MG63 (cell line): ENCODE measurements at places on chromosomes 6 and 20.

GRCh38 chr6:167112421-167112820 lies 10.5 kb upstream of the CCR6 start:
- DNase-seq, result no peak

DNA sequence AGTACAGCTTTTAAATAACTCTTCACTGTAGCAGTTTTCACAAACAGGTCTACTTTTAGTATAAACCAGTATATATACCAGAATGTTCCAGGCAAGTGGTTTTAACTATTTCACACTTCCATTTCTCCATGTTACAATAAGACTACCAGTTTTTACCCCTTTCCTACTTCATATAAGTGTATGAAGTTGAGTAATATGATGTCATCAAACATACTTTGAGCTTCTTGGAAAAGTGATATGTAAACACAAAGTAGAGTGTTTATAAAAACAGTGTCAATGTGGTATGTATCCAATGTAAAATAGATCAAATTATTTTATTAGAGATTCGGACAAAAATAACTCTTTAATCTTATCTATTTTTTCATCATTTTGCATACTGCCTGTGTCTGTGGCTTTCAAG lies 2.5 kb upstream of the PAQR8 start:
- no peak for DNase-seq

- DNase-seq, result no peak
Measured at GRCh38 chr20:3577366-3577765, 85.8 kb downstream of the GFRA4 start.

DNA sequence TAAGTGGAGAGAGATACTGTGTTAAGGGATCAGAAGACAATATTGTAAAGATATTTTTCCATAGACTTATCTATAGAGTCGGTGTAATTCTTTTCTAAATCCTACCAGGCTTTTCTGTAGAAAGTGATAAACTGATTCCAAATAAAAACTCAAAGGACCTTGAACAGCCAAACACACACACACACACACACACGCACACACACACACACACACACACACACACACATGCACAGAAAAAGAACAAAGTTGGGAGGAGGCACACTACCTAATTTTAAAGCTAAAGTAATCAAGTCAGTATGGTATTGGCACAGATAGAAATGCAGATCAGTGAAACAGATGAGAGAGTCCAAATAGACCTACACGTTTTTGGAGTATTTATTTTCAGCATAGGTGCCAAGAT lies 456.2 kb downstream of the CDC5L start:
- DNase-seq, result no peak

- DNase-seq, result no peak
Measured at GRCh38 chr6:132399376-132400074, 1.8 kb downstream of the MOXD1 start.

GRCh38 chr20:48819821-48820648 lies 7.8 kb downstream of the PREX1 start:
- DNase-seq, result no peak

DNA sequence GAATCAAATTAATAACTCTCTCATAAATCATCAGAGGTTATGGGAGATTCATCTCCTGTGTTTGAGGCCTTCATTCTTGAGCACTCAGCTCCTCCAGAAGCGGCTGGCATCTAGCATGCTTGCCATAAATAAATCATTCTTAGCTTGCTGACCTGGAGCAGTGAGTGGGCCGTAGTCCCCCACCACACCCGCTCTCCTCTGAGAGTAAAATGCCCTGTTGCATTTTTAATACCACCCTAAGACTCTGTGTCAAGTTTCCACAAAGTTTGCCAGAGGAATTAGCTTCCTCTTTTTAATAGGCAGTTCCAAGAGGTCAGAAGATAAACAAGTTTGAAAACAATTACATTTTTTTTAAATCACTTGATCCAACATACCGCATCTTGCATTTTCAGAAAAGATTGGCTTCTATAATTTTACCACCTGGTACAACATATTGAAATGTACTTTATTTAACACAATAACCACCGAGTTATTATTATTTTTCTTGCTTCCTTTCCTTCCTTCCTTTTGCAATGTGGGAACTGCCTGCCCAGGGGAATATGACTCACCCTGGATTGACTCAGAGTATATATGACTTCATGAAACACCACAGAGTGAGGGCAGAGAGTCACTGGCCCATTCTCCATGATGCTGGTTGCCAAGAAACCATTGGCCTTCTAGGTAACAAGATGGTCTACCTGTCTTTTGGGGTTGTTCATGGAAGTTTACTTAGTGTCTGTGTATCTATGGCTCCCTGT lies 29.4 kb upstream of the CLIC5 start:
- peak; percentile 72 for DNase-seq

DNA sequence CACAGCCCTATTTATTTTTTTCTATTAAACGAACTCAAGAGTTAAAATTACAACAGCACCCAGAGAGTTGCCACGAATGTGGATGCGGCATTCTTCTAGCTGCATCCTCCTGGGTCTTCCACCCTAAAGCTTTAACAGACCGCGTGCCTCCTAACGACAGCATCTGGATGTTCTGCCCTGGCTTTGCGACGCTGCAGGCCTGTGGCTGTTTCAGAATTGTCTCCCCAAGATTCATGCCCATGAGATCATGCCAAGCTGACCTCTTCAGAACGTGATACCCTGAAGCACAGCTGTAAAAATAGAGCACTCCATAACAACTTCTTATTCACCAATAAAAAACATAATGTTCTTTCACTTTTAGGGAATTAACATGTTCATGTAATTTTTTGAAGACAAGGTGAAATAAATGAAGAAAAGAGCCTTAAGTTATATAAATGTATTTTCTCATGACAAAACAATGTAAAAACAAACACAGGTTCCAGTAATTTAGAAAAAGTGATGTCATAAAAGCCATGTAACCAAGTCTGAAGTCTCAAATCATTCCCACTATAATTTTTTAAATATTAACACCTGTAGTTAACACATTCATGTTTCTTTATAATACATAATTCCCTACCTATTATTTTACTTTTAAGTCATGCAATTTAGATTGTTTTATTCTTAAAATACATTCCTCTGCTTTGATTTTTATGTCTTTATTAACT lies 26.5 kb downstream of the HIVEP2 start:
- no peak for DNase-seq

DNA sequence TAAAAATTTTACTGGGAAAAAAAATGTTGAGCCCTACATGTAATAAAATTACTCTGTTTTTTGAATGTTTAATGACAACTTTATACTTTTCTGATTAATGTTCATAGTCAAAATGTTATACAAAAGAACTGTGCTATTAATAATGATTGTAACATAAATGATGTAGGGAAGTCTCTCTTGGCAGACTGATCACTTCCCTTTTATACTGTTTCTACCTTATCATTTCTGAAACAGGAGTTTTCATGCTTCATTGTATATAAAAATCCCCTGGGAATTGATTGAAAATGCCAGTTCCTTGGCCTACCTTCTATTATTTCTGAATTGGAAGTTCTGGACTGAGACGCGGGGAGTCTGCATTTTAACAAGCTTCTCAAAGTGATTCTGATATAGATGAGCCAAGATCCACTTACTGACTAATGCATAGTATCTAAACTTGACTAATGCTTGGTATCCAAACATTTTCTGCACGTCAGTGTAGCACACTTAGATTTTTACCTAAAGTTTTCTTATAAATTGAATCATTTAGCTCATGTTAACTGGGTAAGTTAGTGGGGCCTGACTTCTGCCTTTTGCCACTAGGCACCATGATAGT lies 7.2 kb upstream of the HDAC2 start:
- peak; percentile 21 for DNase-seq

DNA sequence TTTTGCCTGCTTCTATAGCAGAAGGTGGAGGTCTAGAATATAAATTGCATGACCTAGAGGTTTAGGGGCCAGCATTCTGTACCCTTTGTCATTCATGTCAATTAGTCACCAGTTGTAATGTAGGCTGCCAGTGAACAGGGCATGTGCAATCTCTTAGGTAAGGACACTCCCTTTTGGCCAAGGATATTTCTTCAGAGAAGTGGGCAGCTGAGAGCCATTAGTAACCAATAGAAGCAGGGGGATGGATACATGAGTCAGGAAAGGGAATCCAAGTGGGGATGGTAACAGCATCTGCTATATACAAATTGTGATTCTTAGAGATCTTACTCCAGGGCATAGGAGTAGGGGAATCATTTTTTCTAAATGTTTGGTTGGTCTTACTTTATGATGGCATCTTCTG lies 494.2 kb upstream of the JAG1 start:
- DNase-seq, result no peak

DNA sequence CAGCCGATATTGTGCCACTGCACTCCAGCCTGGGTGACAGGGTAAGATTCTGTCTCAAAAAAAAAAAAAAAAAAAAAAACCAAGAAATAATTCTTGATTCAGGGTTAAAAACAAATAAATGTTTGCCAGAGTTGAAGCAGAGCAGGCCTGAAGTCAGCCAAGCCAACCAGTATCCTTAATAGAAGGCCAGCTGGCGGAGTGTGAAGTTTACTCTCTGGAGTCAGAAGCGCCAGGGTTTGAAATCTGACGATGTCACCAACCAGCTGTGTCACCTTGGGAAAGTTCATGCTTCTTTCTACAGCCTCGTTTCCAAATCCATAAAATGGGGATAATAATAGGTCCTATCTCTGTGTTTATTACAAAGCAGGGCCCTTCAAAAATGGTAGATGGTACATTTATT lies 73.0 kb upstream of the ENPP5 start:
- no peak for DNase-seq

DNA sequence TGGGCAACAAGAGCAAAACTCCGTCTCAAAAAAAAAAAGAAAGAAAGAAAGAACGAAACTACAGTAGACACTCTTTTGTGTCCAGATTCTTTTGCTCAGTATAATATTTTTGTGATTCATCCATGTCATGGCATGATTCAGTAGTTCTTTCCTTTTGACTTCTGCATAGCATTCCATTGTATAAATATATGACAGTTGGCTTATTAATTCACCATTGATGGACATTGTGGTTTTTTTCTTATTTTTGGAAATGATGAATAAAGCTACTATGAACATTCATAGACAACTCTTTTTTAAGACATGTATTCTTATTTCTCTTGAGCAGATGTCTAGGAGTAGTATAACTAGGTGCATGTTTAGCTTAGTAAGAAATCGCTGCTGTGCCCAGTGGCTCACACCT lies 10.3 kb upstream of the IER3 start:
- DNase-seq, result no peak

DNA sequence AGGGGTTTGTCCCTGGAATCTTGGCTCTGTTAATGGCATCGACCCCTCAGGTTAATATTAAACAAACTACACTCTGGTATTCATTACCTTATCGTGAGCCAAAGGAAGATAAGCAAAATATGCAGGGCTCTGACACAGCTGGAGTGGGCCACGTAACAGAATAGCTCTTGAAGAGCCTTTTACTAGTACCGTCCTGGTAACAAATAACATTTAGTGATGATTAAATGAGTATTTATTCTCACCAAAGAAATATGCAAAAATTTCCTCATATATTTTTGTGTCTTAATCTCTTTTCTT lies 20.1 kb upstream of the UTRN start:
- no peak for DNase-seq

DNA sequence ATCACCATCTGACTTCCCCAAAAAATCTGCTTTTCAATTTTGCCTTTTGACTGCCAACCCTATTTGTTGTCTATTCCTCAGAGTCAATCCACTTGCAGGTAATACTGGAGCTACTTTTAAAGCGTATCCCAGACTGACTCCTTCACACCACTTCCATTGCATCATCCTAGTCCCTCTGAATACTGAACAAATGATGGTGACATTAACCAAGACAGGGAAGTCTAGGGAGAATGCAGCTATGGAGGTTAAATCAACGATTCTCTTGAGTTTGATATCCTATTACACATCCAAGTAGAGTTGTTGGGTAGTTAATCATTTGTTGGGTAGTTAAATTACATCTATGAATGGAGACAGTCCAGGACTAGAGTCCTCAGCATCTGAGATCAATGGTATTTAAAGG lies 2.0 kb downstream of the OGFRL1 start:
- DNase-seq, result no peak

DNA sequence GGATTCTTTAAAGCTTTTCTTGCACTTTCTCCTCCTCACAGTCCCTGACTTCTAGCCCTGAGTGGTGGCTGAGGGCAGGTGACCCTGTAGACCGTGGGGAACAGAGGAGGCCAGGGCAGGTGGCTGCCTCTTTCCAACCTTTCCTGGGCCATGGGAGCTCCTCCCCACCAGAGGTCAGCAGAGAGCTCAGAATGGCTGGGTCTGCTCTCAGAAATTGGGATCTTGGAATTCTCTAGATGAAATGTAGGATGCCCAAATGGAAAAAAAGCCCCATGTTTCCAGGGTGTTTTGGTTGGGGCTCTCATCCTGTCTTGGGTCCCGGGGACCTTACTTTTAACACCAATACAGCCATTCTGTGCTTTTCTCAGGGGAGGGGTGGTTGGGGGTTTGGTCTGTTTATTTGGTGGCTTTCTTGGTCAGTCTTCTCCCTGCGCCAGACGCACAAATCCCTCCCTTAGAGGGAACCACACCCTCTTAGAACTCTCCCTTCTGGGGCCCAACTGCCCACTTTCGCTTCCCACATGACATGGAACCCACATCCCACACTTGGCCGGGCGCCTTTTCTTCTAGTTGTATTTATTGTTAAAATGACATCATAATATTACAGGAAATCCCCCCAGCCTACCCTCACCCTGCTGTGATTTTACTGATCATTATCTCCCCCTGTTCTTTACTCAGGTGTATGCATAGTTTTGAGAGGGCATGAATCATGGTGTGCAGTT lies 17.9 kb downstream of the GNAS start:
- peak; percentile 52 for DNase-seq

DNA sequence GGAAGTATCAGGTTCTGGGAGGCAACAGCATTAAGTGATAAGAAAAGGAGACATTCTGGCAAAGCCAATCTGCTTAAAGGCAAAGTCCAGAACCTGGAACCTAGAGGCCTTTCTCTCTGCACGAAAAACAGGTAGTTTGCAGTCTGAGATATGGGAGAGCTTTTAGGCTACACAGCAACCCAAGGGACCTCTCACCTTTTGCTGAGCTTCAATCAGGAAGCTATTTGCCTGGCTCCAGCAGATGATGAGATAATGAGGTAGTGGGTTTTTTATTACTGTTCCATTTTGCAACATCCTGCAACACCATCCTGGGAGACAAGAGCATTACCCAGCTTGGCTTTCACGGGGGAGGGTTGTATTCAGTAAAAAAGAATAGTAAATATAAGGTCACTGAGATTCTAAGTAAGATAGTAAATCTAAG lies 143.1 kb downstream of the ADGRG6 start:
- DNase-seq, result no peak

DNA sequence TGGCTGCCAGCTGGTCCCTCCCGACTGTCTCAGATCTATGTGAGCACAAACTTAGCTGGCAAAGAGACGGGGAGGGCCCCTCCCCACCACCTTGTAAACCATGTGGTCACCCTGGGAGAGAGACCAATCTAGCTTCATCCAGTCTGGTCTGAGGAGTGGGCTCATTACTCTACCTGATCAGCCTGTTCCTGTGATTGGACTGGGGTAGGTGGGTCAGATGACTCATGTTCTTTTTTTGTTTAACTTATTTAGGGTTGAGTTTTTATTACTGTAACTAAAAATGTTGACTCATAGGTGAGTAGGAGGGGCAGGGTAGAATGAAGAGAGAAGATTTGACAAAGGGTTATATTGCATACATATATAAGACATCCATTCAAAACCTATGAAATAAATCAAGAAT lies 4.7 kb downstream of the GSTA4 start:
- no peak for DNase-seq
